ENCODE measurements at places on chromosomes 2 and 18.

DNA sequence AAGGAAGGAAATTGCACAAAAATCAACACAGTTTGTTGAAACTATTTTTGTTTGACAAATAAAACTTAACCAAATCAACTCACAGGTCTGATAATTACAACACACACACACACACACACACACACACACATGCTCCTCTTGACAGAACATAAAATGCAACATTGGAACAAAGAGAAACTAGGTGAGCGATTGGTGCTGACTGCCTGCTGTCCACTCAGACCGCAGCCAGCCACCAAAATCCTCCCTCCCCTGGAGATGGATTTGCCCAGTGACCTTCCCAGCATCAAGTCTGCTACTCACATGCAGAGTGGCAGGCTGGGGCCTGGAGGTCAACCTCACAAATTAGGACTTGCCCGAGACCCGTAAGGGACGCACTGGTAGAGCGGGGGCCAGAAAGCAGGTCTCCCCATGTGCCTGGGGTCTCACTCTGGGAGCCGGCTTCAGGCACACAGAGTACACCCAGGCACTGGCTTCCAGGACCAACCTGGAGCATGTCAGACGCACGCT is 61.4 kb downstream of the DIPK1C start:
- no peak for DNase-seq

- DNase-seq: no peak
Observed at GRCh38 chr2:6215053-6215452, 522.9 kb downstream of the SOX11 start.

- DNase-seq: no peak
Observed at GRCh38 chr2:200188876-200189275, 117.6 kb upstream of the SPATS2L start.

DNA sequence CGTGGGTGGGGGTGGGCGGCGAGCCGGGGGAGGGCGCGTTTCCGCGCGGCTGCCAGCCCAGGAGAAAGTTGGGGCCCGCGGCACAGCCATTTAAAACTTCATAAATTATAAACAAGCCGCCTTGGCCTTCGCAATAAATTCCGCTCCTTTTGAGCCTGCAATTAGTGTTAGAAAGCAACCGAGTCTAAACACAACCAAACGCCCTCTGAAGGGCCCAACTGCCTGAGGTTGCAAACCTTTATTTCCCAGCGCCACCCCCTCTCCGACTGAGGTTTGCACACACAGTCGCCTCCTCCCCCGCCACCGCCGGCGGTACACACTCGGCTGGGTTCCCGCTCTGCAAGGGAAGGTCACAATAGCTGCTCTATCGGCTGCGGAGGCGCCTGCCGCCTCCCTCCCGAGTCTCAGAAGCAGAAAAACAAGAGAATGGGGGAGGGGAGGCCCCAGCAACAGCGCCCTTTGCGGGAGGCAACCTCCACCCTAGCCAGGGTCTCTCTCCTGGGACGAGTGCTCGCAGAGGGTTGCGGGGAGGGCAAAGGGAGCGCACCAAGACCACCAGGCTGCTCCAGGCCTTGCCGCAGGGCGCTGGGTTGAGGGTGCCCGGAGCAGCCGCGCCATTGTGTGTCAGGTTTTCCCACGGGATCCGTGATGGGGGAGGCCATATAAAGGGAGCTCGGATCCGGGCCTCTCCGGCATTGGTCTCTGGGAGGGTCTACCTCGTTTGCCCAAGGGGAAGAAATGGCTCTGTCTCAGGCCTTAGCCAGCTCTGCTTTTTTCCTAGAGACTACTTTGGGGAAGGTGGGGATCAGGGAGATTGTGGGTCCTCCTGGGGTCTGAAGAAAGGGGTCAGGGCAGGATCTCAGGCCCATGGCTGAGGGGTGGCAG is 13.4 kb upstream of the HOXD1 start:
- no peak for DNase-seq

DNA sequence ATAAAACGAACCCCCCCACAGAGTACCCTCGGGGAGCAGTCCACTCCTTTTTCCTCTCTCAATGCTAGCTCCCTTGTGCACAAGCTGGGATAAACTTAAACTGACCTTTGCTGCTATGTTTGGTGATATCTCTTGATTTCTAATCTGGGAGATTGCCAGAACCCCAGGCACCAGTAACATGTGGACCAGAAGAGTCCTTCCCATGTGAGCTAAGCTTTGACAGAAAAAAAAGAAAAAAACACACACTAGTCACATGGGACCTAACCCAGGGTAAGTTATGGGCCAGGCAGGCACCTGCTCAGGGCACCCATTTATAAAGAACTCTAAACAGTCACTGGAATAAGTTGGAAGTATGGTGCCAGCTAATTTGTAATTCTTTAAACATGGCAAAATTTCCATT is 242.6 kb downstream of the EN1 start:
- DNase-seq: no peak

GRCh38 chr2:42281416-42282081 is 79.5 kb downstream of the COX7A2L start:
- no peak for DNase-seq

- DNase-seq: no peak
Observed at GRCh38 chr18:45161850-45162249, 453.4 kb upstream of the SLC14A2 start.

DNA sequence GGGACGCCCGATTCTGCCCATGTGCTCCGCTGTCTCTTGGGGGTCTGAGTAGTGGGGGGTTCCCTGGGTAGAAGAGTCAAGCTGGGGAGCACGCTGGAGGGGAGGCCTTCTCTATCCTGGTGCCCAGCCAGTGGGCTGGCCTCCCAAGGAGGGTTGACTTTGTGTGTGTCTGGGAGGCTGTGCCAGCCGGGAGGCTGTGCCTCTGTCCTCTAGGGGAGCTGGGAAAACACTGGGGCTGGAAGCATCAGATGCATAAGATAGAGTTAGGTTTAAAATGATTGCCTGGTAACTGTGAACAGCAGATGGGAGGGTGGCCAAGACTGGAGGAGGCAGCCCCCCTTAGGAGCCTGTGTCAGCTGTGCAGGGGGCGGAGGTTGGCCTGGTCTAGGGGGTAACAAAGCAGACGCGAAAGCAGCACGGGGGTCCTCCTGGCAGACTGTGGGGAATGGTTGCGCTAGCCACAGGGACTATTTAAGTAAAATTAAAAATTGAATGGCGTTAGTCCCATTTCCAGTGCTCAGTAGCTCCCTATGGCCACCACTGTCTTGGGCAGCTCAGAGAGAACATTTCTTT is 1.3 kb downstream of the ING5 start:
- DNase-seq: peak; percentile 22

- no peak for DNase-seq
Observed at GRCh38 chr18:56374007-56374655, 264.3 kb downstream of the TXNL1 start.

GRCh38 chr2:98683728-98684127 is 47.2 kb downstream of the MGAT4A start:
- no peak for DNase-seq

- DNase-seq: peak; percentile 48
Observed at GRCh38 chr2:85173909-85174308, 40.7 kb downstream of the TCF7L1 start.

- no peak for DNase-seq
Observed at GRCh38 chr2:167945660-167946368, 301.6 kb downstream of the STK39 start.

- peak; percentile 25 for DNase-seq
Observed at GRCh38 chr2:100070078-100070477, 72.3 kb downstream of the AFF3 start.
